ENCODE measurements at places on chromosomes 16 and 17. TPM values are rescaled to one million over a fixed set of nuclear protein-coding genes. Genes with fewer than 3 reads are reported as not detected.
A peak's percentile ranks its signal among the peaks of the same experiment; 100 is the strongest.

DNA sequence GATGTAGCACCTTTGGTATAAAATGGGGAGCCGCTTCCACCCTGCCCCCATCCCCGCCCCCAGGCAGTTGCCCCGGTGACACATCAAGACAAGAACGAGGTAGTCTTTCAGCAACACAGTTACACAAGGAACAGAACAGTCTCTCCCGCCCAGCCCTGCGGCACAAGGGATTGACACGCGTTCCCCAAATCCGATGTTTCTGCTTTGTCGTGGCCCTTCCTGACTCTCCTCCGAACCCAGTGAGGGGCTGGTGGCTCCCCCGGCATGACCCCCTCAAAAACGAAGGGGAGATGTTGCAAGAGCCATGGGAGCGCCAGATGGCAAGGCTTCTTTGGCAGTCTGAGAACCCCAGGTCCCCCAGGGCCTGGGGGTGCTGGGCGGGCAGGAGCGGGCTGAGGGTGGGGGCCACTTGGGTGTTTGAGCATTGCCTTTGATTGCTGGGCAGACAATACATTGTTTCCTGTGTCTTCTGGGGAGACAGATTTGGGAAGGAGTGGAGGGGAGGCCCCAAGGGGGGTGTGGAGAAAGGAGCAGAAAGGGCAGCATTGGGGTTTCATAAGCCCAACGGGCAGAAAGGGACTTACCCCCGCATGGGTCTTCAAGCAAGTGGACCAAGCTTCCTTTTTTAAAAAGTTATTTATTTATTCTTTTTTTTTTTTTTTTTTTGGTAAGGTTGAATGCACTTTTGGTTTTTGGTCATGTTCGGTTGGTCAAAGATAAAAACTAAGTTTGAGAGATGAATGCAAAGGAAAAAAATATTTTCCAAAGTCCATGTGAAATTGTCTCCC, 16.6 kb downstream of the COL1A1 start:
- H3K36me3 ChIP-seq = no peaks in the 10 kb centered on the region
- DNase-seq = no peak
- peaks cover 9% of the 10 kb centered on the region for H3K27me3 ChIP-seq
- H3K4me3 ChIP-seq = no peak overlapping the region
- H3K4me1 ChIP-seq = peaks cover 24% of the 10 kb centered on the region

Gene CX3CL1
- total RNA-seq = 17.8 TPM

DNA sequence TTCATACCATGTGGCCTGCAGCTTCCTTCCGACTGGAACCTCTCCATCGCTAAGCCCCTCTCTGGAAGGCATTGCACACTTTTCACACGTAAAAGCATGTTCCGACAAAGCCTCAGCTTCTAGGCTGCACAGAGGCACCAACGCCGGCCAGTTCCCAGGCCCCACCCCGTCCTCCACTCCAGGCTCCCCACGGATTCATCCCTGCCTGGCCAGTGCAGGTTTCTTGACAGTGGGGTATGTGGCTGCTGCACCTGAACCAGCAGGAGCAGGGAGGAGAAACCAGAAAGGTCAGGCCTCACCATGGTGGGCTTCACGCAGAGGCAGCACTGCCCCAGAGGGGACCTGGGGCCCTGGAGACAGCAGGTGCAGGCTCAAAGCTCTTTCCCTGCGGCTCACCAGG, 14.2 kb downstream of the TIMM22 start:
- DNase-seq = no peak
- no peaks in the 10 kb centered on the region for H3K36me3 ChIP-seq
- no peaks in the 10 kb centered on the region for H3K4me1 ChIP-seq
- H3K27me3 ChIP-seq = no peaks in the 10 kb centered on the region

- peaks cover 15% of the 10 kb centered on the region for H3K36me3 ChIP-seq
- H3K4me1 ChIP-seq = peaks cover 70% of the 10 kb centered on the region
- no peak for DNase-seq
- peak overlapping the region; percentile 49 for H3K27ac ChIP-seq
These were observed 33.8 kb downstream of the MPRIP start for GRCh38 chr17:17076066-17076465.

GRCh38 chr17:29070781-29071180, 27.8 kb downstream of the PIPOX start:
- H3K4me3 ChIP-seq = no peak overlapping the region
- no peak overlapping the region for H3K27ac ChIP-seq
- H3K36me3 ChIP-seq = no peaks in the 10 kb centered on the region
- peaks cover 41% of the 10 kb centered on the region for H3K27me3 ChIP-seq

Gene TBC1D16
- total RNA-seq = 71.9 TPM

DNA sequence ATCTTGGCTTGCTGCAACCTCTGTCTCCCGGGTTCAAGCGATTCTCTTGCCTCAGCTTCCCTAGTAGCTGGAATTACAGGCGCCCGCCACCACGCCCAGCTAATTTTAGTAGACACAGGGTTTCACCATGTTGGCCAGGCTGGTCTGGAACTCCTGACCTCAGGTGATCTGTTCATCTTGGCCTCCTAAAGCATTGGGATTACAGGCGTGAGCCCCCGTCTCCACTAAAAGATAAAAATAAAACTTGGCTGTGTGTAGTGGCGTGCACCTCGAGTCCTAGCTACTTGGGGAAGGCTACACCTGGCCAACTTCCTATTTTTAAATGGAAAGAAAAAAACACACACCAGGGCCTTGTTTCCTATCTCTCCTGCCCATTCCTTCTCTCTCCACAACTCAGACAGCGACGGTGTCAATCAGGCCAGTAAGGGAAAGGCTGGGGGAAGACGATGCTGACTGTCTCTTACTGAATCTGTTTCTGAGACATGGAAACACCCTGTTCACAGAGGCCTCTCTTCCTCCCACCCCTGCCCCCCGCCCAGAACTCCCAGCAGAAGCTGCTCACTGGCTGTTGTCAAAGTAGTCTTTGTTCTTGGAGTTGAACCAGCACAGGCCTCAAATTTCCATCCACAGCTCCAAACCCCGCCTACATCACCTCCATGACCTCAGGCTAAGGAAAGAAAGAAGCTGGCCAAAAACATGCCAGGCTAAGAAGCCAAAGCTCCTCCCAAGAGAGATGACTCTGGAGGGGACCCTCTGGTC, 96.6 kb downstream of the NXN start:
- peaks cover 56% of the 10 kb centered on the region for H3K4me1 ChIP-seq
- H3K27ac ChIP-seq = peak overlapping the region; percentile 91
- H3K27me3 ChIP-seq = no peaks in the 10 kb centered on the region

- H3K4me1 ChIP-seq = peaks cover 19% of the 10 kb centered on the region
- H3K4me3 ChIP-seq = peak overlapping the region; percentile 11
- no peak for DNase-seq
- peaks cover 39% of the 10 kb centered on the region for H3K36me3 ChIP-seq
These were observed 31.6 kb upstream of the SLC12A3 start for GRCh38 chr16:56833243-56833970.

Gene TBC1D3G
- total RNA-seq = not detected

DNA sequence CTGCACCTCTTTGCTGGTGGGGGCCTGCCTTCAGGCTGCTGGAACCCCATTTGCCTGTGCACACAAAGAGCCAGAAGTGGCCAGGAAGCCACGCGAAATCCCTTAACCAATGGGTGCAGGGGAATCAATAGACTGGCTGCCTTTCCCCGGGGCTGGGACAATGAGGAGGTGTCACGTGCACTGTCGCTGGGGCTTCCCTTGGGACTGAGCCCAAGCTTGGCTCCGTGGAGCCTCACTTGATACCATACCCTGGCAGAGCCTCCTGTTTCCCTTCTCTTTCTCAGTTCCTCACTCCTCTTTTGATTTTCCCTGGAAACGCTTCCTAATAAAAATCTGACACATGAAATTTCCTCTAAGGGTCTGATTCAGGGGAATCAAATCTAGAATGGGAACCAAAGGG, 38.8 kb upstream of the C16orf82 start:
- no peak overlapping the region for H3K4me3 ChIP-seq
- no peaks in the 10 kb centered on the region for H3K36me3 ChIP-seq
- DNase-seq = no peak
- no peaks in the 10 kb centered on the region for H3K4me1 ChIP-seq

DNA sequence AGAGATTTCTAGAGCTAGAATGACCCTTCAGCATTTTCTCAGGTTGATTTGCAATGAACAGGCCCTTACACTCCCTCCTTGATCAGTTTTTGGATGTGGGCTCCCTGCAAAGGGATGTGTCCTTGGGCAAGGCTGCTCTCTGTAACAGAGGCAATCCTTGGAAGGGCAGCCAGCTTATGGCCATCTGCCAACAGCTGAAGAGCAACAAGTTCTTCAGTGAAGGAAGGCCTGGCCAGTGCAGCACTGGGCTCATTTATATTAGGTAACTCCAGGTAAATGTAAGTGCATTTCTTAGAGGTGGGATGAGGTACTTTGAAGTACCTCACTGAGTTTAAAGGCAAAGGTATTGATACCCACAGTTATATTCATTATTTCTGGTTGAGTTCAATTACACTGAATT, 114.3 kb upstream of the KCNJ16 start:
- peaks cover 8% of the 10 kb centered on the region for H3K27me3 ChIP-seq
- DNase-seq = no peak
- H3K36me3 ChIP-seq = no peaks in the 10 kb centered on the region
- no peak overlapping the region for H3K4me3 ChIP-seq
- no peak overlapping the region for H3K27ac ChIP-seq

DNA sequence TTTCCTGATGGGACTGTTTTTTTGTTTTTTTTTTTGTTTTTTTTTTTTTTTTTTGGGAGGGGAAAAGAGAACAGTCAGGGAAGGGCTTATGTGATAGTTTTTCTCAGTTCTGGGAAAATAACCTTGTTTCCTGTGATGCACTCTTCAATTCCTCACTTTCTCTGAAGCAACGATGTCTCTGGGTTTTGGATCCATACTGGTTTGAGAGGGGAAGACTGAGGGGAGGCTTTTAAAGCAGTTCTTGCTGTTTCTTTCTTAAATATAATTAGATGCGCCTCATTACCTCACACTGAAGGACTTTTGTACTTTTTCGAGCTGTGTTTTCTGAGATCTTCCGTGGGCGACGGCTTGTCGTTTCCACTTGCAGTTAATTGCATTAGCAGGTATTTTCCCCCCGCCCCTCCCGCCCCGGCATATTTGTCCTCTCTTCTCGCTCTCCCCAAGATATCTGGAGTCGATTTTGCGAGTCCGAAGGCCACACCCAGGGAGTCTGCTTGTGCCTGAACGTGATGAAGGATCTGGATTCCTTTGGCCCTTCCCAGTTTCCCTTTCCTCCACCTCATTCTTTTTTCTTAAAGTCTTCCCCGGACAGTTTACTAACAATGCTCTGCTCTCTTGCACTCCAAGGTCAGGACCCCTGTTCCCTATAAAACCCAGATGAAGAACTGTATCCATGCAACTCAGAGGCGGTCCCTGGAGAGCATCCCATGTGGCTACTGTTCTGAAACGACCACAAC, 125.2 kb upstream of the ZFHX3 start:
- H3K27ac ChIP-seq = peak overlapping the region; percentile 79
- peak overlapping the region; percentile 74 for H3K4me3 ChIP-seq
- no peak for DNase-seq
- no peaks in the 10 kb centered on the region for H3K36me3 ChIP-seq

DNA sequence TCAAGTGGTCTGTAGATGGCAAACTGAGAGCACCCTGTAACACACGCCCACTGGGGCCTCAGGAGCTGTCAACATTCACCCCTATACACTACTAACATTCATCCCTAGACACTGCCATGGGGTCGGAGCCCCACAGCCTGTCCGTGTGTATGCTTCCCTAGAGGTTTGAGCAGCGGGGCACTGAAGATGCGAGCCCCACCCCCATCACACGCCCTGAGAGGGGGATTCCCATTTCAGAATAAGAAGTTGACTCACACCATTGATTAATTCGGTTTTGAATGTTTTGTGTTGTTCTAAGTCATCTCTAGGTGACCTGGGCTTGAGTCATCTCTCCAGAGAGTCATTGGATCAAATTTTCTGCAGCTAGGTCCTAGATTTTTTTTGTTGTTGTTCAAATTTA, 37.3 kb upstream of the MMD start:
- H3K36me3 ChIP-seq = no peaks in the 10 kb centered on the region
- H3K27ac ChIP-seq = no peak overlapping the region
- peaks cover 21% of the 10 kb centered on the region for H3K4me1 ChIP-seq

DNA sequence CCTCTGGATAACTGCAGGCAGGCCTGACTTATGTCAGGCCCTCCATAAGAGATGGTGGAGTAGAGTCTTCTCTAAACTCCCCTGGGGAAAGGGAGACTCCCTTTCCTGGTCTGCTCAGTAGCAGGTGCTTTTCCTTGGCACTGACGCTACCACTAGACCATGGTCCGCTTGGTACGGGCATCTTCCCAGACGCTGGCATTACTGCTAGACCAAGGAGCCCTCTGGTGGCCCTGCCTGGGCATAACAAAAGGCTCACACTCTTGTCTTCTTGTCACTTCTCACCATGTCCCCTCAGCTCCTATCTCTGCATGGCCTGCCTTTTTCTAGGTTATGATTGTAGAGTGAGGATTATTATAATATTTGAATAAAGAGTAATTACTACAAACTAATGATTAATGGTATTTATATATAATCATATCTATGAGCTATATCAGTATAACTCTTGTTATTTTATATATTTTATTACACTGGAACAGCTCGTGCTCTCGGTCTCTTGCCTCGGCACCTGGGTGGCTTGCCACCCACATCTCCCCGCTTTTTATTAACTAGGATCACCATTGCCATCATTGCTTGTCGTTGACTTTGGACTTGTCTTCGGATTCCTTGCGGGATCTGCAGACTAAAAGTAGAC, 59.8 kb upstream of the ARL4D start:
- H3K36me3 ChIP-seq = no peaks in the 10 kb centered on the region
- peaks cover 36% of the 10 kb centered on the region for H3K4me1 ChIP-seq
- no peak overlapping the region for H3K4me3 ChIP-seq
- peaks cover 11% of the 10 kb centered on the region for H3K27me3 ChIP-seq
- DNase-seq = no peak

Gene OR2C1
- total RNA-seq = 0.22 TPM

Gene SLC35G6
- not detected for total RNA-seq

GRCh38 chr17:30278032-30278431, 13.7 kb downstream of the BLMH start:
- no peak overlapping the region for H3K27ac ChIP-seq
- DNase-seq = no peak
- no peaks in the 10 kb centered on the region for H3K27me3 ChIP-seq
- peaks cover 13% of the 10 kb centered on the region for H3K36me3 ChIP-seq
- no peak overlapping the region for H3K4me3 ChIP-seq
- H3K4me1 ChIP-seq = no peaks in the 10 kb centered on the region

Measured in type B pancreatic cell (in vitro differentiated cells).